ENCODE measurements at places on chromosomes 4 and X.
A peak's percentile ranks its signal among the peaks of the same experiment; 100 is the strongest.

DNA sequence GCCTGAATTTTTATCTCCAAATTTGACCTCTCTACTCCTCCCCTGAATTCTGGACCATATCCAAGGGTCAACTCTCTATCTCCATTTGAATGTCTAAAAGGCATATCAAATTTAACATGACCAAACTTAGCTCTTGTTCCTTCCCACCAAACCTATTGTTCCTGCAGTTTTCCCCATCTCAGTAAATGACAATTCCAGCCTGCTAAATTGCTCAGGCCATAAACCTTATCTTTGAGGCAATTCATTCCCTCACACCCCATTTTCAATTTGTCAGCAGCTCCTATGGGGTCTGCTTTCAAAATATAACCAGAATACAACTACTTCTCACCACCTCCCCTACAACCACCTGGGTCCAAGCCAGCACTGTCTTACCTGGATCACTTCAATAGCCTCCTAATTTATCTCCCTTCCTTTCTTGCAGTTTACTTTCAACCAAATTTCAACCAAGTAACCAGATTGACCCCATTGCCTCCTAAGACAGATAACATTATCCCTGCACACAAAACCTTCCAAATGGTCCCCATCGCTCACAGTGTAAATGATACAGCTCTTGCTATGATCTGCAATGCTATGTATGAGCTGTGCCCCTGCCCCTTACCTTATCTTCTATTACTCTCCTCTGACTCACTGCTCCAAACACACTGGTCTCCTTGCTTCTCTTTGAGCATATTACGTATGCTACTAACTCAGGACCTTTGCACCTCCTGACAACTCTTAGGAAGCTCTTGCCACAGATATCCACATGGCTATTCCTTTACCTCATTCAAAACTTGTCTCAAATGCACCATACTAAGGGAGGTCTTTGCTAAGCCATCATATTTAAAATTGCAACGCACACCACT lies 66.0 kb downstream of the CAMK2D start:
- DNase-seq, result peak; percentile 50

GRCh38 chr4:5750946-5751665 lies 40.1 kb downstream of the EVC start:
- peak; percentile 81 for DNase-seq

GRCh38 chr4:100555611-100556337 lies 38.0 kb upstream of the EMCN start:
- no peak for DNase-seq

DNA sequence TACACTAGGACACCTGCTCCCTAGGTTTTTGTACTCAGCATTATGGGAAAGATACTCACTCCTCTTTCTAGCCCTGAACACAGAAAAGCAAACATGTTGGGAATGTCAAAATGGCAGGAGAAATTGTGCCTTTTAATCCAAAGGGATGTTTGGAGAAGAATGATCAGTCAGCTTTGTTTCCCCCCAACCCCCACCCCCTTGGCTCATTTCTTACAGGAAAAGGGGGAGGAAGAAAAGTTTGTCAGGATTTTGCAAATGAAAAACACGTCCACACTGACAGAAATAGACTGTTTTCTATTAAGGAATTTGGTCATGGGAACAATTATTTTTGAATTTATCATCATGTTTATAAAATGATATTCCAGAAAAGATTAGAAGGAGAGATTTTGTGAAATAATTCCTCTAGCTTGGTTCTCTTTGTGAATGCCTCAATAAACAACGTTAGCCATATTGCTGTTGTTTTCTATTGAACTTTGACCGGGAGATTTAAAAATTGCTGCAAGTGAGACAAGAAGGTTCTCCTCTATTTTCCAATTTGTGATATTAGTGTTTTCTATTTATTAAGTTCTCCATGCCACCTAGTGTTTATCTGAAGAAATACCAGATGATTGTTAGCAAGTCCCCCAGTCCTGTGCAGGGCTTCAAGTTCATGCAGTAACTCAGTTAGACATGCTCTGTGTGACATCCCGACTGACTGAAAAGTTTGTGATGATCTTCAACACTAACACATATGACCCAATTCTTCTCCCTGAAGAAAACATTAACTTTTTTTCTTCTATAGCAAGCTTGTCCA lies 31.3 kb upstream of the TFDP3 start:
- no peak for DNase-seq

- no peak for DNase-seq
Measured at GRCh38 chr4:186260117-186260503, 5.9 kb upstream of the F11 start.

GRCh38 chrX:153406903-153407302 lies 4.4 kb upstream of the ZFP92 start:
- DNase-seq, result no peak

GRCh38 chr4:150358691-150359090 lies 223.3 kb upstream of the MAB21L2 start:
- DNase-seq, result no peak

GRCh38 chrX:17860811-17861488 lies at the start of gene RAI2:
RAI2 (minus strand) TSS chrX:17861298; CDS start chrX:17802010, 59,288 bp downstream.
- DNase-seq, result no peak

DNA sequence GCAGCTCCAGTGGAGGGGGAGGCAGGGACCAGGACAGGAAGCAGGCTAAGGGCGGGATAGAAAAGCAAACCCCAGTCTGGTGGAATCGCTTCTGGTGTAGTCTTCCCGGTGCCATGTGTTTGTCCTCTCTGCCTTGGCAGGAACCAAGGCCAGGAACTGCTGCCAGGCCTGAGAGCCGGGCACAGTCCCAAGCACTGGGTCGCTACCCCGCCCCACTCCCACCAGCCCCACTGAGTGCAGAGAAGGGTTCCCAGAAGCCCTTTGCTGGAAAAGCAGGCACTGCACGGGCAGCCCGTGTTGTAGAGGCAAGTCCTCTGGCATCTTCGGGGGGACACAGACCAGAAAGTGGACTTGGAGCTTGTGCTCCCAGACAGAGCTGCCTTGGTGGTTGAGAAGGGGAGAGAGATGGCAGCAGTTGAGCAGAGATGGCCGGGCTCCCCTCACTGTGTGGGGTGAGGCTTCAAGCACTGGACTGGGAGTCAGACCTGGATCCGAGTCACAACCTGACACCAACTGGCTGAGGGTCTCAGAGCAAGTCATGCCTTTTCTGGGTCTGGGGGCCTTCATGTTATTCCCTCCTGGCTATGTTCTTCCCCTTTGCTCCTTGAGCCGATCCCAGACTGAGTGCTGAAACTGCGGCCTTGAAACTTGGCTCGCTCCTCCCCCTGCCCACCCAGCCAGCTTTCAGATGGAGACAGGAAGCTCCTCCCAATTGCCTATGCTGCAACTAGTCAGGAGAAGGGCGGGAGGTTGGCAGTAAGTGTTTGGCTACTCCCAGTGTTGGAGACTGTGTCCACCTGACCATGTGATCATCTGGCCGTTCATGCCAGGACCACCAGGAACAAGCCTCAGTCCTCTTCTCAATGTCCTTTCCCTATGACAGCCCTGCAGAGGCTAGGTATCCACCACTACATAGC lies 59.7 kb upstream of the MTM1 start:
- DNase-seq, result no peak

GRCh38 chr4:176718881-176719280 lies 73.8 kb downstream of the VEGFC start:
- no peak for DNase-seq

- no peak for DNase-seq
Measured at GRCh38 chr4:74896595-74896994, 36.3 kb upstream of the PARM1 start.

- DNase-seq, result peak; percentile 61
Measured at GRCh38 chr4:122099896-122100295, 52.2 kb upstream of the BLTP1 start.

DNA sequence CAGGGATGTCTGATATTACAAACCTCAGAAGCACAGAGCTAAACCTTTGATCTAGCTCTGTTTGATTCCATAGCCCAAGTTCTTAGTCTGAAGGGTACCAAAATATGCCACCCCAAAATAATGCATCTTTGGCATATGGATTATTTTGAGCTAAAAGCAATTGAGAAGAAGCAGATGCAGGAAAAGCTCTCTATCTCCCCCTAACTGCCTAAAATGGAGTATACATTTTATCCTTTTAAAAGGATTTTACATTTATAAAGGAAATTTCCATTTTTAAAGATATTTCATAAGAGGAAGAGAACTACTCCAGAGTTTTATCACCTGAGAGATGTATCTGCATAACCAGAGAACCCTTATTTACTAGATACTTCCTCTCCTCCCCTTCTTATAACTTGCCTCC lies 158.7 kb downstream of the ZNF674 start:
- peak; percentile 36 for DNase-seq

DNA sequence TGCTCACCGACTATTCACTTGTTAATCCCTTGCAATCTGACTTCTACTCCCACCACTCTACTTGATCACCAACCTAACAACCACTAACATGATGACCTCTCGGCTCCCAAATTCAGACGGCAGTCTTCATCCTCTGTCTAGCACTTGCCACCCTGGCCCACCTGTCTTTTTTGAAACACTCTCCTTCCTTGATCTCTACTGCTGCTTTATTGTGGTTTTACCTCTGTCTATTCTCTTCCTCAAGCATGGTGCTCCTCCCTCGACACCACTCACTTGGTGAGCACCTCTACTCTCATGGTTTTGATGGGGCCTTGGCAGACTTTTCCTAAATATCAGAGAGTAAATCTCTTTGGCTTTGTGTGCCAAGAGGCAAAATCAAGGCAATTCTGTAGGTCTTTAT lies 21.7 kb upstream of the CXCR3 start:
- DNase-seq, result no peak

DNA sequence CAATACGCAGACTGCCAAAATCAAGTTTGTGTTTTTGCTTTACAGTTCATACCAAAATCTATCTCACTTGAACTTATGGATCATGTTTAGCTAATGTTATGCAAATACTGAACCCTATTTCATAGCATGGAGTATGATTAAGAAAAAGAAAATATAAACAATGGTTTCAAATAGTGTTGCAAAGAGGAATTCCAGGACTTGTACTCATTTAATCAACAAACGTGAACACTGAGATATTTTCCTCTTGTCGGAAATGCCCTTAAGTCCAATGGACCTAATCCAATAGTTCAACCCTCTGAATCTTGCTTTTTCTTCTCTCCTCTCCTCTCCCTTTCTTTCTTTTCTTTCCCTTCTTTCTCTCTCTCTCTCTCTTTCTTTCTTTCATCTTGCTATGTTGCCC lies 30.8 kb downstream of the RASL11B start:
- no peak for DNase-seq

Measured in ELR (cell line).